ENCODE measurements at places on chromosomes 6 and 20.

DNA sequence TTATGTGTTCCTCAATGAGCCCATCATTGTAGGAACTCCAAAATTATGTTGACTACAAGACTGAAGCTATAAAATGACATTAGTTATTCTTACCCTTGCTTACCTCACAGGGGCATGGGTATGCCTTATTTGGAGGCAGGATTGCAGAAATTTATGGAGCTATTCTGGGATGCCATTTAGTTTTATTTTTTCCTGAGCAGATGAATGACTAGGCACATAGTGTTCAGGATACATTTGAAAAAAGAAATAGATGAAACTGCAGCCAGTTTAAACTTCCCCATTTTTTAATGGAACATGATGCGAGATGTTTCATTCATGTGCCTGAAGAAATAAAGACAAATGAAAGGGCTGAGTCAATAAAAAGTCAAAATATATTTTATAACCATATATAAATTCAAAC, 399.2 kb upstream of the JAG1 start:
- no peak for DNase-seq

- DNase-seq = peak; percentile 58
Measured at GRCh38 chr20:57395111-57395966, 4.1 kb downstream of the RBM38 start.

GRCh38 chr6:26311385-26312095, 53.5 kb upstream of the BTN3A2 start:
- no peak for DNase-seq

DNA sequence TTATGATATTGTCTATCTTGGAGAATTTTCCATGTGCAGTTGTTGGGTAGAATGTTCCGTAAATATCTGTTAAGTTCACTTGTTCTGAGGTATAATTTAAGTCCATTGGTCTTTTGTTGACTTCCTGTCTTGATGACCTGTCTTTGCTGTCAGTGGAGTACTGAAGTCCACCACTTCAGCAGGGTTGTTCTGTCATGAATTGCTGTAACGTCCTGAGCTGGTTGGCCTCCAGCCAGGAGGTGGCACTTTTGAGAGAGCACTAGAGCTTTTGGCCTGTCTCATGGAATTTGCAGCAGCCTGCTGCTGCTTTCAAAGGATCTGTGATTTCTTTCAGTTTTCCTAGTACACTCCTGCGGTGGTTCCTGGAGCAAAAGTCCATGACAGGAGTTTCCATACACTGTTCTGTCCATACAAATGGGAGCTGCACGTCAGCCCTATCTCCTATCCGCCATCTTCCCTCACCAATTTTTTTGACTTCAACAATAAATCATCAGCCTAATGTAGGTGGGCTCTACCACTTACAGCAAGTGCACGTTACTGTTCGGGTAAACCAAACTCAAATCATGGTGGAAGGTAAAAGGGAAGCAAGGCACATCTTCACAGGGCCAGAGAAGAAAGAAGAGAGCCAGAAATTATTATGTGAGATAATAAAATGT, 46.9 kb upstream of the TRERF1 start:
- no peak for DNase-seq

Measured in hindlimb muscle (tissue), 1 donor.